NCI-H1092 (cell line): ENCODE measurements at places on chromosomes 2 and 18.

DNA sequence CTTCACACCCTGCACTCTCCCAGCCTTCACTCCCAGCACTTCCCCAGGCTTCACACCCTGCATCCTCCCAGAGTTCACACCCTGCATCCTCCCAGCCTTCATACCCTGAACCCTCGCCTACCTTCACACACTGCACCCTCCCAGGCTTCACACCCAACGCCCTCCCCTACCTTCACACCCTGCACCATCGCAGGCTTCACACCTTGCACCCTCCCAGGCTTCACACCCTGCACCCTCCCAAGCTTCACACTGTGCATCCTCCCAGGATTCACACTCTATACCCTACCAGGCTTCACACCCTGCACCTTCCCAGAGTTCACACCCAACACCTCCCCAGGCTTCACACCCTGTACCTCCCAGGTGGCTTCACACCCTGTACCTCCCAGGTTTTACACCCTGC is 448.7 kb upstream of the MYT1L start:
- no peak for DNase-seq

- DNase-seq, result no peak
Measured at GRCh38 chr2:134183679-134184078, 70.2 kb upstream of the MGAT5 start.

- peak; percentile 7 for DNase-seq
Measured at GRCh38 chr2:127535422-127535901, at the start of gene MYO7B. MYO7B (plus strand) TSS chr2:127535683; CDS start chr2:127559723, 24,040 bp downstream.

DNA sequence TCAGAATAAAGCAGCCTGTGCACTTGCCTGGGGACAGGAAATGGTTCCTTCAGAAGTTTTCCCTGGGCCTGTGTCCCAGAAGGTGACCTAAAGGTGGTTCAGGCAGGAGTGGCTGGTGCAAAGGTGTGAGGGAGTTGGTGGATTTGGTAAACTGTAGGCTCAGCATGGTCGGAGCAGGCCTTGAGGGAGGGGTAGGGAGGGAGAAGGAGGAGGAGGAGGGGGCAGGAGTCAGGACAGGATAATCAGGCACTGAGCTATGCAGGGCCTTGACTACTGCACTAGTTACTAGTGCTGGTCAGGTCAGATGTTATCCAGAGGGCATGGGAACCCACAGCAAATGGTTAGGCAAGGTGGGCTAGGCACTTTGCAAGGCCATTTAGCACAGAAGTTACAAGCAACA is 21.3 kb downstream of the LYPD6B start:
- DNase-seq, result no peak

- no peak for DNase-seq
Measured at GRCh38 chr2:27086724-27087593, at the start of gene KHK. KHK (plus strand) TSS chr2:27086772; CDS start chr2:27087260, 488 bp downstream.

DNA sequence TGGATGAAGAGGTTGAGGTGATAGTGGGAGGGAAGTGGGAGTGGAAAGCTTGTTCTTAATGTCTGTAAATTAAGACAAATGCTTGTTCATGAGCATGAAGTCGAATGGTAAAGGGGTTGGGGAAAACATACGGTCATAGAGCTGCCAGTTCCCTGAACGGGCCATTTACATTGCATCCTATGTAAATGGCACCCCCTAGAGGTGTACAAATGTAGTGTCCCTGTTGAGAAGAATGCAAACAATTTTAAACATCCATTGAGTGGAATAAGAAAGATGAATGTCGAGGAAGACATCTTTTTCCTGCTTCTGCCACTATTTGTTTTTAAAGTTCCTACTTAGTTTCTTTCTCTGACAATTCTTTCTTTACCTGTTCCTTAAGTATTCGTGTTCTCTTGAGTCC is 155.7 kb downstream of the RDH14 start:
- no peak for DNase-seq

DNA sequence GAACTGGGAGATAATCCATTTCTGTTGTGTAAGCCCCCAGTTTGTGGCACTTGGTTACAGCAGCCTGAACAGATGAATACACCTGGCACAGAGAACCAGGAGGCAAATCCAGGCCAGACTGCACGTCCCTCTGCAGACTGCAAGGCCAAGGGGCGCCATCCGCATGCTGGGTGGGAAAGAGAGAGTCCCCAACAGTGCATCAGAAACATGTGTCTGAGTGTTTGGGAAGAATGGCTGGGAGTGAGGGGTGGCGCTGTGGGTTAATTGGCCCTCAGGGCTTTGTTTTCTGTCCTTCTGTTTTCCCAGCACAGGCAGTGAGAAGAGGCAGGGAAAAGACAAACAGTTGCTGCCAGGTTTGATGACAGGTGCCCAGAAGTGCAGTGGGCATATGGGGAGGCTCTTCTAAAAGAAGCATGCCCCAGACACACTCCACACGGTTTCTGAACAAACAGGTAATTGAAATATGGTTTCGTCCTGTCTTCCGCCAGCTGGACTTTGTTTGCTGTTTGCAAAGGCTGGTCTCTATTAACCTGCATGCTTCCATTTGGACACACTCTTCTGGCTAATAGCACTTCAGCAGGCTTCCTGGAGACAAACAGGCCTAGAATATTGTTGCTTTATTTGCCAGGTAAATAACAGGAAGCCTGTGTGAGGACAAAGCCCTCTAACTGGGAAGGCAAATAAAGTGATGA is 43.4 kb upstream of the SEC11C start:
- peak; percentile 100 for DNase-seq

DNA sequence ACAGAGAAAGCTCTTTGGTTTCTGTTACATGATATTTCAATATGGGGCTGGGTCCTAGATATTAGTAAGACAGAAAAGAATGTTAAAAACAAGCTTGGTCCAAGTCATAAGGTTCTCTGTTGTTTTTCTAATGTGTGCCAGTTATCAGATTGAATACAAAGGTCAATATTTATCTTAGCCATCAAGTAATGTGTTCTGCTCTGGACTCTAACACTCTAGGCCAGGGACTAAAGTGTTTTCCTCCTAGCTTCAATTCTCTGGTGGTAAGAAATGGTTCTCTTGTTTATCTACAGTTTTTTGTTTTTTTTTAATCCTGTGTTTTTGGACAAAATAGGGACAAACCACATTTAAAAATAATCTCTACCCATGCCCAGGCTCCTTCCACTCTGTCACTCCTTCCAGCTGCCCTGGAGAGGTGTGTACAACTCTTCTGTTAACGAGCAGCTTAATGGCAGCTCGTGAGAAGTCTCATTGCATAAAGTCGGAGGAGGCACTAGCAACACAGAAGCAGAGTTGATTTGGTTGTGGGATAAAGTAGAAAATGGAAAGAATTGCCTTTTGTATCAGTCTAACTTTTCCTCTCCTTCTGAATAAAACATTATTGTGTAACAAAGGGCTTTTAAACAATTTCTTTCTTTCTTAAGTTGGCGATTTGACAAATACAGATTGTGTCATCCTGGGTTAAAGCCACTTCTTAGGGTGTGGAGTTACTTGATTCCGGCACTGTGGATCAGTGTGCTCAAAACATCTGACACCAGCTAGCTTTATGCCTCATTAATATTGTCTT is 8.0 kb upstream of the SESTD1 start:
- DNase-seq, result peak; percentile 4
